ENCODE measurements at places on chromosomes 1 and 21.

DNA sequence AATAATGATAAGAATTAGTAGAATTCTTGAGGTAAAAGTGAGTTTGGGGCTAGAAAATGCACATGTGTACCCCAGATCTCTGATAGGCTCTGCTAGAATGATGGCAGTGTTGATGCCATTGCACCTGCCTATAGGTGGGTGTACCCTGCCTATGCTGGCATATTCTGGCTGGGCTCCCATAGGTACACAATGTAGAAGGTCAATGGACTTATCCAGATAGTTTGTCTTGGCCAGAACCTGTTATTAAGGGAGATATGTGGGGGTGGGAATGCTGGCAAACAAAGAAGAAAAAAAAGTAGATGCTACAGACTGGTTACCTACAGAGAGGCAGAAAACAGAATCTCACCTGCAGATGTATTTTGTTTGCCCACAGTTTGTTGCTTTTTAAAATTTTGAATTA, 14.1 kb upstream of the KLHDC8A start:
- no peak for DNase-seq

- DNase-seq, result peak; percentile 91
Observed at GRCh38 chr1:6601049-6601922, 1.4 kb downstream of the KLHL21 start.

DNA sequence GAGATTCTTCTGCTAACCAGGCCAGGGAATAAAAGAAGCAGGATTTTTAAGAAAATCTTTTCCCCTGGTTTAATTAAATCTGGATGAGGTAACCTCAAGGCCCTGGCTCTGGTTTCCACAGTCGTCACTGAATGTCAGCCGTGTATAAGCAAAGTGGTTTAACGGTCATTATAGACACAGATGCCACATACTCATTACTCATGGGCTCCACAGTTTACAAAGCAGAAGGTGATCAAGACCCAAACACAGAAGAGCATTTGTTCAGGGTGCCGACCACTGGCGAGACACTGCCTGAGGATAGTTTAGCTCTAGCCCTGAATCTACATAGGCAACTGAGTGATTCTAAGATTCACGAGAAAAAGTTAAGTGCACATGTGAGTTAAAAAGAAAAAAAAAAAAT, 27.8 kb upstream of the RAP1GAP start:
- DNase-seq, result no peak

GRCh38 chr1:41560496-41560895, 76.0 kb upstream of the EDN2 start:
- DNase-seq, result no peak

DNA sequence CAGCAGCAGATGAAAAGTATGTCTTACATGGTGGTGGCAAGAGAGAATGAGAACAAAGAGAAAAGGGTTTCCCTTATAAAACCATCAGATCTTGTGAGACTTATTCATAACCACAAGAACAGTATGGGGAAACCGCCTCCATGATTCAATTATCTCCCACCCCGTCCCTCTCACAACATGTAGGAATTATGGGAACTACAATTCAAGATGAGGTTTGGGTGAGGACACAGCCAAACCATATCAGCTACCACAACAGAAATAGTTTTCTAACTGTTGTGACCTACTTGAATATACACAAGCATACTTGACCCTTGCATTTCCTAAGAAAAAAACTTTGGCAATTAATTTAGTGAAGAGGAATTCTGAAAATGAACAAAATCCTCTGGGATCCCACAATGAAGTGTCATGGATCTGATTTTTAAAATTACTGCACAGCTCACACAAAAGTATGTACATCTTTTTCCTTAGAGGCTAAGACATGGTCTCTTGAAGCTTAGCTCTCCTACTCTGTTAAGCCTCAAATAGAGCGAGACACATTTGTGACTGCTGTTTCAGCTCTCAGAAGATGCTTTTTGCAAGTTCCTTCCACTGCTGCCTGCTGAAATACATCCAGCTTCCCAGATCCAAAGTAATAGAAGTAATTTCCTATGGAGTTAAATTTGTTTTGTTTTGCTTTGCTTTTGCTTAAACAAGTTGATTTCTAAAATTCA, 265.8 kb downstream of the DPYD start:
- no peak for DNase-seq

DNA sequence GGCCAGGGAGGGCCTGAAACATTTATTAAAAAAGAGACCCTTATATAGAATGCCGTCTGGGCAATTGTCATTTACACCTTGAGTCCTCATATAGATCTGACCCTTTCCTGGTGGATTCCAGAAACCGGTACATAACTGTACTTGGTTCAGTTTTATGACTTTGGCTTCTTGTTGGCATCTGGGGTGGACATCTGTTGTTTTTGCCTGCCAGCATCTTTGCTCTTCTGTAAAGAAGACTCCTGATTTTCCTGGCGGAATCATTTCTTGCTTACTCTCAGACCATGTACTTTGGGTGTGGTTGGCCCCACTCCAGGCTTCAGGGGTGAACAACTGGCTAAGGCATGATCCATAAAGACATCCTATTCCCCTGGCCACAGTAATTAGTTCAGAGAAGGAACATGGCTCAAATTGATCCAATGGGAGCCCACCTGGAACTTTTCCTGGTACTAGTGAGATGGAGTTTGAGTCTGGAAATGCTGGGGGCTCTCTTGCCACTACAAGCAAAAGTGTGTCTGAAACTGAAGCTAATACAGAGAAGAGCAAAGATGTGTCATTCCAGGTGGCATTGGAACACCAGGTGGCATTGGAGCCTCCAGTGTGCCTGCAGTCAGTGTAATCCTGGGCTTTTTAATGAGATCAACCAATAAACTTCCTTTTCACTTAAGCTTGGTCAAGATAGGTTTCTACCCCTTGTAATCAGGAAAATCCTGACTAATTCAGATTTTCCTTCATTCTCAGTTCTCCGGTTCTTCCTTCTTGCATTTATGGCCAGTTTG, 332.5 kb upstream of the CAMK1G start:
- DNase-seq, result no peak

DNA sequence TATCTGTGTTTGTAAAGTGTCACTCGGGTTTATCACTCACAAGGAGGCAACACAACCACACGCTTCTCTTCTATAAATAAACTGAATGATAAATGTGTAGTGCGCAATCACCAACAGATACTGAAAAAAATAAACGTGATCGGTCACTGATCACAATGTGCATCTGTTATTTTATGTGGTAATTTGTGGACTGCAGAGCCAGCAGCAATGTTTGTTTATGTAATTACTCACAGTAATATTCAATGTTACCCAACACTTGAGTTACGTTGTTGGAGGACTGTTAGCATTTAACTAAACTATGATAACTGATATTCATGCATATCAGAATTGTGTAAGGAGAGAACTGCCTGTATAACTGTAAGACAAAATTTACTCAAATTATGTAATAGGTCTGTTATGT, 129.6 kb downstream of the USH2A start:
- DNase-seq, result no peak

GRCh38 chr1:6384962-6385361, 8.6 kb downstream of the ACOT7 start:
- DNase-seq, result no peak

DNA sequence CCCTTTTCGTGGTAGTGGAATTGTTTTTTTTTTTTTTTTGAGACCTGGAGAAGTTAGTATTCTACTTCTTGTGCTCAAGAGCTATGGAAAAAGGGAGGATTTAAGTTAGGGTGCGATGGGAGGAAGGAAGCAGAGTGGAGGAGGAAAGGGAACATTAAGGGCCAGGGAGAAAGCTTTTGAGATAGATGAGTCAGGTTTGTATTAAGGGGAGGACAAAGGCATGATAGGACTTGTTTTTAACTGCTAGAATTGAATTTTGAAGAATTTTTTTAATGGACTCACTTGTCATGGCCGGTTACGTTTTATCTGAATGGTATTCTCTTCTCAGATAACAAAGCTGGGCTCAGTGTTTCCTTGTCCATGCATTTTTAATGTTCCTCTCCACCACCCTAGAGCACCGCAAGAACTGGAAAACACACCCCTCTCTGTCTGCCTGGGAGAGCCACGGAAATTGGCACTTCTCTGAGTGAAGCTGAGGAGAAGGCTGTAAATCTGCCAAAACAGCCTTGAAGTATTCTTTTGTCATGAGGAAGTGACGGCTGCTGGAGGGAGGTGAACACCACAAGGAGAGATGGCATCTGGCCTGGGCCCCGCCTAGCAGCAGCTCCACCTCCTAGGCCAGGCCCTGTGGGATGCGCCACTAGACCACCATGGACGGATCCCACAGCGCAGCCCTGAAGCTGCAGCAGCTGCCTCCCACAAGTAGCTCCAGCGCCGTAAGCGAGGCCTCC, 3.5 kb downstream of the NIPAL3 start:
- DNase-seq, result no peak

GRCh38 chr1:41895552-41895951, 23.2 kb downstream of the HIVEP3 start:
- DNase-seq, result no peak

- no peak for DNase-seq
Observed at GRCh38 chr1:225617479-225617878, 35.4 kb downstream of the ENAH start.

GRCh38 chr1:19086176-19086875, 123.7 kb downstream of the UBR4 start:
- DNase-seq, result no peak

DNA sequence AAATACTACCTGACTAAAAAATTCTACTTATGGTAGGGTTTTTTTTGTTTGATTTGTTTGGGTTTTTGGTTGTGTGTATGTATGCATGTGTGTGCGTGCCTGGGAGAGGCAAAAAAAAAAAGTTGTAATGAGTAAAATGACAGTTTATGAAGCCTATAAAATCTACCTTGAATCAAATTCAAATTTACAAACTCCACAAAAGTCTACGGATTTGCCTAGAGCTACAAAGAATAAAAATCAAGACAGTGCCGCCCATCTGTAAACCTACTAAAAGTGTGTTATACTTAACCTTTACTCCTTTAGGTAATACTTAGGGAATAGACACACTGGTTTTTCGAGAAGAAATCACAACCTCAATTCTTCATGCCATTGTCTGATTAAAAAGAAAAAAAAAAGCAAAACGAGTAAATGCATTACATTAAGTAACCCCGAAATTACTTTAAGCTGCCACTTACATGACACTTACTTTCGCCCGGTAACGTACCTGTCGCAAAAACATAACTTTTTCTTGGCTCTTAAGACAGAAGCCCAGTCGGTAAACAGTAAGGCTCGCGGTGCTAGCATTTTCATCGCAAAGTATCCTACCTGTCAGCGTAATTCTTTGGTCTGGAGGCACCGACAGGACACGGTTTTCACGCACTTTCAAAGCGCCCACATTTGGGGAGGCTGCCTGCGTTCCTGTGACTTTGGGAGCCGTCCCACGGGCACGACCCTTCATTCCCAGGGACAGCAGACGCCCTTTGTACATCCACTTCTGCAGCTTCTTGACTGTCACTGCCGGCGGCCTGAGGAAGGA, 951 bp downstream of the SYDE2 start:
- DNase-seq, result no peak

DNA sequence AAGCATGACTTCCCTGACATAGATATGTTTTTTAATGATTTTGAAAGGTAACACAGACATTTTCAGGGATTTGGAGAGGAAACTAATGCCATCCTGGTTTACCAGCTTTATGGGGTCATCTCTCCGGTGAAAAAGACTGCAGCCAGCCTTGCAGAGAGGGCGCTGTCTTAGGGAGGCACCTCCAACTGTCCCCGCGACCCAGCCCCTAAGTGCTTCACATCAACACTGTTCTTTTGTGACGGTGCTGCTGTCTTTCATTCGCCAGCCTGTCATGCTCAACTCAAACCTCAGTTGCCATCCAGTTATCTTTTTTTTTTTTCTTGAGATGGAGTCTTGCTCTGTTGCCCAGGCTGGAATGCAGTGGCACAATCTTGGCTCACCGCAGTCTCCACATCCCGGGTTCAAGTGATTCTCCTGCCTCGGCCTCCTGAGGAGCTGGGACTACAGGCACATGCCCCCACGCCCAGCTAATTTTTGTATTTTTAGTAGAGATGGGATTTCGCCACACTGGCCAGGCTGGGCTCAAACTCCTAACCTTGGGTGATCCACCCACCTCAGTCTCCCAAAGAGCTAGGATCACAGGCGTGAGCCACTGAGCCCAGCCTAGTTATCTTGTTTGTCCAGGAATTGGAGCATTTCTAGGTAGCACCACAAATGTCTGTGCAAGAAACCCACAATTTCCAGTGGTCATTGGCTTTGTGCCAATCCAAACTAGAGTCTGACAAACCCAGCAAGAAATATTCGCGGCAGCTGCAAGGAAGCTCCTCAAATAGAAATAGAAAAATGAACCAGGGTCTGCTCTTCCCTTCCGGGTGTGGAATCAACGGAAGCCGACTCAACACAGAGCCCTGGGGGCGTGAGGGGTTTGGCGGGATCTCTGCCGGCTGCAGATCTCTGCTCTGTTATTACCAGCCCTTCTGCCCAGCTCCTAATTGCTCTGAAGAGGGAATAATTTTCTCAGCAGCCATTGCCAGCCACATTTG, 24.2 kb downstream of the PDE9A start:
- peak; percentile 86 for DNase-seq

DNA sequence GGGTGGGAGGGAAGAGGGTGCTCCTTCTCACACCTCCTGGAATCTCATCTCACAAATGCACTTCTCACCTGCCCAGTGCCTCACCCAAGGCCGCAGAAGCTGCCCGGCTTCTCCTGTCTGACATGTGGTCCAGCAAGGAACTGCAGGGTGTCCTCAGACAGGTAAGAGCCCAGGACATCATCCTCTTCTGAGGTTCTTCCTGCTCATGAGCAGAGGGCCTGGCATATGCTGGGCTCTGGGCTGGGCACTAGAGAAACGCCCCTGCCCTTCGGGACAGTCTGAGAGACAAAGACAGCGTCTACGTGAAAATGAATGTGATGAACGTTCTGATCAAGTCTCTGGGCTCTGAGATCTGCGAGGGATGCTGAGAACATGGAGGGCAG, 42.4 kb downstream of the PKP1 start:
- no peak for DNase-seq

DNA sequence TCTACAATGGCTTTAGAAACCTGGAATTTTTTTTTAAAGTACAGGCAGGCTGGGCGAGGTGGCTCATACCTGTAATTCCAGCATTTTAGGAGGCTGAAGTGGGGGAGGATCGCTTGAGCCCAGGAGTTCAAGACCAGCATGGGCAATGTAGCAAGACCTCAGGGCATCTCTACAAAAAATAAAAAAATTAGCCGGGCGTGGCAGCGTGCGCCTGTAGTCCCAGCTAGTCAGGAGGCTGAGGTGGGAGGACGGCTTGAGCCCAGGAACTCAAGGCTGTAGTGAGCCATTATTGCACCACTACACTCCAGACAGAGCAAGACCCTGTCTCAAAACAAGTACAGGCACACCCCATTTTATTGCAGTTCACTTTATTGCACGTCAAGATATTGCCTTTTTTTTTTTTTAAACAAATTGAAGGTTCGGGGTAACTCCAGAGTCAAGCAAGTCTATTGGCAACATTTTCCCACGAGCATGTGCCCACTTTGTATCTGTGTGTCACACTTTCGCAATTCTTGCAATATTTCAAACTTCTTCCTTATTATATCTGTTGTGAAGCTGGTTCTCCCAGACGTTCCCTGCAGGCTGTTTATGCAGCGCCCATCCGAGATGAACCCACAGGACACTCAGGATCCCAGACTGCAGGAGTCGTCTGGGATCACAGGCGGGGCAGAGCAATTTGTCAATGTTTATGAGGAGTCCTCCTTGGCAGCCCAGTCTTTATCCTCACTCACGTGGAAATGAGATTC, 4.7 kb downstream of the HES2 start:
- DNase-seq, result no peak

All from brain microvascular endothelial cell (primary cell).